ENCODE measurements at places on chromosomes 6 and 20.

- no peak for DNase-seq
These were observed 39.8 kb upstream of the NAA20 start for GRCh38 chr20:19977373-19977770.

DNA sequence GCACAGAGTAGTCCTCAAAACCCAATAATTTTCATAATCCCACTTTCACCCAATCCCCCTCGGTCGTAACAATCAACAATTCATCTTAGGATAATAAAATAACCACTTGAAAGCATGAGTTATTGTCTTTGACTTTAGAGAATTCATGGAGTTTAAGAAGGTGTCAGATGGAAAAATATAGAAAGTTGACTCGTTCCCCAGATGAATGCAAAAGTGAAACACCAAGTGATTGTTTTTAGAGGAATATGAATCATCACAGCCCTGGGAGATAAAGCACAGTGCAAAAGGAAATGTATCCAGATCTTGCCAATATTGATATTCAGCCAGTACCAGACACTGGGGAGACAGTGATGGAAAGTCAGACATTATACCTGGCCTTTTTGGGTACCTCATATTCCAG, 860.5 kb downstream of the DHX35 start:
- DNase-seq = no peak

GRCh38 chr6:53104916-53105315, 39.7 kb downstream of the FBXO9 start:
- DNase-seq = no peak

DNA sequence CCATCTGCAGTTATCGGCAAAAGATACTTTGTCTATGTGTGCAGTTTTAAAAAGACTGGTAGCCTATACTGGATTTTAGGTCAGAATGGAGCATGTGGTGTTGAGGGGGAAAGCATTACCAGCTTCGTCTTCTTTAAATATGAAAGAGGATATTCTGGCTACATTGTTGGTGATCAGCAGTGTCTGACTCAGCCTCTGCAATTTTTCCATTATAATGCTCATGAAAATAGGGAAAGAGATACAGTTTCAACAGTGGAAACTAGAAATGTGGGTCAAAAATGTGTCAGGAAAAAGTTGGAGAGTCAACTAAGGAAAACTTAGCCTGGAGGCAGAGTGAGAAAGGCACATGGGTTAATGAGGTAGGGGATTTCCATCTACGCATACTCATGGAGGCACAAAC, 45.2 kb downstream of the HDGFL1 start:
- DNase-seq = no peak

DNA sequence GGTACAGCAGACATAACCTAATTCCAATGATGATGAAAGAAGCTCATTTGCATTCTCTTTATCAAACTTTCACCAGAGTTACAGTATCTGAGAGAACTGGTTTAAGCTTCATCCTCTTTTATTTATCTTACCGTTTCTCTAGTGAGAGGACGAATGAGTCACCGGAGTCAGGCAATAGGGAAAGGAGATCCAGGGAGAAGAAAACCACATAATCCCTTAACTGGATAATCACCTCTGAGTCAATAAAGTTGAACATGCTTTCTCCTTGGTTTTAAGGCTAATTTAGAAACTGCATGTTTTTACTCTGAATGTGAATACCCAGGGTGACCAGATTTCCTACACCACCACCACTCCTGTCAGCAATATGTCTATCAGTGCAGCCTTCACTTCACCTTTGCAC, 313.7 kb upstream of the TBX18 start:
- DNase-seq = no peak

DNA sequence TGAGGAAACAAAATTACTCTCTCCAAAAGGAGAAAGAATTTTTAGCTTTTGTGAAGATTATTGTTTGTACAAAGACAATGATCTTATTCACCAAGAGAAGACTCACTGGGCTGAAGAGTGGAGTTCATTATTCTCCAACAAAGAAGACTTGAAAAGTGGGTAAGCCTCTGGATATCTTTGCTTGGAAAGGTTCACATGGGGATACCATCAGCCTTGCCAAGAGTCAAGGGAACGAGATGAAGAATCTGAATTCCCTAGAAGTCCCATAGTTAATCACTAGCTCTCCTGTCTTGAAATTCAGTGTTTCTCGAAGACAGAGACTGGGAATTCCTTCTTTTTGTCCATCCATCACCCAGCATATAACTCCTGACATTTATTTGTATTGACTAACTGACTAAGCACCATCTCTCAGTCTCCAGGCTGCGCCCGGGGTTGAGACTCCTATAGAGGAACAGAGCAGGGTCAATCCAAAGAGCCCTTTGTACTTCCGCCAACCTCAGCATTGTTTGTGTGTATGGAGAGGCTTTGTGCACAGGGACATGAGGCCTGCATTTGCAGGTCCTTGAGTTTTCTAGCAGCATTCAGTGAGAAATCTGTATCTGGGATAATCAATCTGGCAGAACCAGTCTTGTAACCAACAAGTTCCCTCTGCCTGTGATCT, 461.9 kb downstream of the KIF16B start:
- DNase-seq = no peak

DNA sequence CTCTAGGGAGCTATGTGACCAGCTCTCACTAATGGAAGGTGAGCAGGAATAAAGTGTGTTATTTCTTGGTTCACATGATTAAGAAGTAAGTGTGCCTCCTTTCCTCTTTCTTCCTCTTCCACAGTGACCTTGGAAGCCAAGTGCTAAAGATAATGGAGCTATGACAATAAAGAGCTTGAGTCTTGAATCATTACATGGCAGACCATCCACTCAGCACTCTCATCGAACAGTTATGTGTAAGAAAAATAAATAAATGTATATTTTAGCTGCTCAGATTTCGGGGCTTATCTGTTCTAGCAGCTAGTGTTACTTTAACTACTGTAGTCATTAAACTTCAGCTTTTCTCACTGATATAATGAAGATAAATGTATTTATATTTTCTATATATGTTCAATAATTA, 72.9 kb downstream of the HDGFL1 start:
- DNase-seq = no peak

DNA sequence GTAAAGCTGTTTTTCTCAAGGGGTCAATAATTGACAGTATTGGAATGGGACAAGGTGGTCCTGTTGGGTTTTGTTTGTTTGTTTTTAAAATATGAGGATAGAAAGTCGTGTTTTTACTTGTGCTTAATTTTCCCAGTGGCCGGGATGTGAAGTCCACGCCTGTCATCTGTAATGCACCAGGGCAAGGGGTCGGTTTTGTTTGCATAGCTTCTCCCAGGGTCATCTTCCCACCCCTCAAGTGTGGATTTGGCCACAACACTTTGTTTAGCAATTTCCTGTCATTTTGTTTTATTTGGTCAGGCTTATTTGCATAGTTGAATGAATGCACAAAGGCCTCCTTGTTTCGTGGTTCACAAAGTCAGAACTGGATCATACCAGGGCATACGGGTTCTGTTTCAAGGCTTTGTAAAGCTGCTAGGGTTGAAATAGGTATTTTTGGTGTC, 29.8 kb downstream of the SYNJ2 start:
- no peak for DNase-seq

- no peak for DNase-seq
These were observed 52.4 kb upstream of the ERVFRD-1 start for GRCh38 chr6:11163932-11164331.

- DNase-seq = no peak
These were observed 265.7 kb downstream of the ADGRG6 start for GRCh38 chr6:142567461-142567860.

GRCh38 chr20:32894026-32894483, 35.3 kb downstream of the EFCAB8 start:
- DNase-seq = peak; percentile 61

- no peak for DNase-seq
These were observed 123.2 kb downstream of the TAF4 start for GRCh38 chr20:61942526-61942925.

GRCh38 chr6:90238496-90239266, 58.0 kb downstream of the BACH2 start:
- DNase-seq = no peak

GRCh38 chr6:14269436-14269835, 151.9 kb downstream of the CD83 start:
- DNase-seq = no peak

DNA sequence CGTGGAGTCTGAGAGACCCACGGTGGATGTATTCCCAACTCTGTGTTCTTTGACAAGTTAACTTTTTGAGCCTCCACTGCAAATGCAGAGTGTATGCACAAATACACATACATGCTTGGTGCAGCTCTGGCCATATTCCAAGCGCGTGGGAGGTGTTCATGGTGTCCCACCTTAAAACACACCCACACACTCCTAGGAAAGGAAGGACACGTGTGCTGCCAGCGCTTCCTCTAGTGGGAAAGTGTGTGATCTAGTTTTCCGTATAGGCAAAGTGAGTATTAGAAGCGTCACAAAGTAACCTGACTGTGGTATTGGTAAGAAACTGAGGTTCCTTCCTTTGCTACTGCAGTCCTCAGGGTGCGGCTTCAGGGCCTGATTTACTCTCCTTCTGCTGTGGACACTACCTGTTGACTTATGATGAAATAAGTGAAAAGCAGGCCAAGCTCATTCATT, 36.0 kb upstream of the MPC1 start:
- DNase-seq = no peak

- no peak for DNase-seq
These were observed 152.6 kb upstream of the EXOC2 start for GRCh38 chr6:845566-845965.

DNA sequence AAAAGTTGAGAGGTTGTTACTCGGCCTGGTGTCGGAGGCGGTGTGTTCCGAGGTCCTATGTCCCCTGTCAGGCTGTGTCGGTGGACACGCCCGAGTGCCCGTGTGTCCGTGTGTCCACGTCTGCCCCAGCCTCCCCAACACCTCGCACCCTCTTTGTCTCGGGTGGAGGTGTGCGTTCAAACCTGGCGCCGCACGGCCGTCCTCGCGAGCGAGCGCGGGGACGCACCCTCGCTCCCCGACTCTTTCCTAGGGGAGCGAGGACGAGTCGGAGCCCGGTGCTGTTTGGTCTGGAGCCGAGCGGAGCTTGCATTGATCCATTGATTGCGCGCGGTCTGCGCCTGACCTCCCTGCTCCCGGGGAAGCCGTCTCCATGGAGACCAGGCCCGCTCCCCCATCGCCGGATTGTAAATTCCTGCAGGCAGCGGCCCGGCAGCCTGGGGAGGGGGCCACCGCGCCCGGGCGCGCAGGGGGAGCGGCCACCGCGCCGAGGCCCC, 411 bp upstream of the SCUBE3 start:
- DNase-seq = no peak

DNA sequence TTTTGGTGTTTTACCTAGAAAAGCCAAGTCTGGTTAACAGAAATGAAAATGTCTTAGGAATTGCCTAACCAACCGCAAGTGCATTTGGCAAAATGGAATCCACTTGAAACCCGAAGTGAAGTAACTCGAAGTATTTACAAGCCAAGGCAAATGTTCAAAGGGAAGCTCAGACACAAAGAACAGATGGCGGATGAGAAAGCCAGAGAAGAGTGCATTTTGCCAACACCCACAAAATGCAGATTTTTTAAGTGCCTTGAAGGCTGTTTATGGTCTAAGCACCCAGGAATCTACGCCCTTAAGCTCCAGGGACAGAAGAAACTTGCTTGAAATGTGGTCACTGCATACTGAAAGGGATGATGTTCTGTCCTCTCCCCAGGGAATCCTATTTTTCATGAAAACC, 70.0 kb upstream of the TBXT start:
- DNase-seq = no peak

DNA sequence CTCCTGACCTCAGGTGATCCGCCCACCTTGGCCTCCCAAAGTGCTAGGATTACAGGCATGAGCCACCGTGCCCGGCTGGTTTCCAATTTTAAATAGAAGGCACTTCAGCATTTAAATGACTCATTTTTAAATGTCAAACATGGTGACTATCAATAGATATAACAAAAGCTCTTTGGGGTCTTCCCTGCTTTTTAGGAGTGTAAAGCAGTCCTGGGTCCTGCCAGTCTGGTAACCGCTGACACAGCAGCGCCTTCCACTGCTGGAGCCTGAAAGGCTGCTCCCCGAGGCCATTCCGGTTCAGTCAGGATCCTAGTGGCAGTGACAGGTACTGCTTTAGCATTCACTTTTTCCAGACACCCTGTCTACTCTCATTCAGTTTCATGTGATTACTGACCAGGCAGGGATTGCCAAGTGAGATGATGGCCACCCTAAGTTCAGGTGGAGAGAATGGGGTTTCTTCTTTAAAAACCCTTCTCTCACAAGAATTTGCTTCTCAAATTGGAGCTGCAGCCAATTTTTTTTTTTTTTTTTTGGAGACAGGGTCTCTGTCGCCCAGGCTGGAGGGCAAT, 5.1 kb downstream of the DIDO1 start:
- DNase-seq = no peak

DNA sequence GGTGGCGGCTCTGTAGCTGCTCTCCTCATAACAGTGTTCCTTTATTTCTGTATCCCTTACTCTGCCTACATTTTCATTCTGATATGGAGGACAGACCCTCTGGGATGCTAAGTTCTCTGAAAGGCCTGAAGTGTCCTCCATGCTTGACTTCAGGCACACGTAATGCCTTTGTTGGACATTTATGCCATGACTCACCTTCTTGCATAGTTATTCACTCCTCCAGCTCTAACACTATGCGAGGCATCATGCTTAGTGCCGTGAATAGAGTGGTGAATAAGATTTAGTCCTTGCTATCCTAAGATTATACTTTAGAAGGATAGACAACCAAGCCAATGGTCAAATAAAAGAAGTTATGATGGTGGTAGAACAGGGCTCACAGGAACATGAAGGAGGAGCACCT, 760.9 kb upstream of the FLRT3 start:
- no peak for DNase-seq

GRCh38 chr6:46473881-46474280, 17.4 kb downstream of the RCAN2 start:
- DNase-seq = no peak

GRCh38 chr6:127124172-127124571, 5.7 kb downstream of the RSPO3 start:
- no peak for DNase-seq

DNA sequence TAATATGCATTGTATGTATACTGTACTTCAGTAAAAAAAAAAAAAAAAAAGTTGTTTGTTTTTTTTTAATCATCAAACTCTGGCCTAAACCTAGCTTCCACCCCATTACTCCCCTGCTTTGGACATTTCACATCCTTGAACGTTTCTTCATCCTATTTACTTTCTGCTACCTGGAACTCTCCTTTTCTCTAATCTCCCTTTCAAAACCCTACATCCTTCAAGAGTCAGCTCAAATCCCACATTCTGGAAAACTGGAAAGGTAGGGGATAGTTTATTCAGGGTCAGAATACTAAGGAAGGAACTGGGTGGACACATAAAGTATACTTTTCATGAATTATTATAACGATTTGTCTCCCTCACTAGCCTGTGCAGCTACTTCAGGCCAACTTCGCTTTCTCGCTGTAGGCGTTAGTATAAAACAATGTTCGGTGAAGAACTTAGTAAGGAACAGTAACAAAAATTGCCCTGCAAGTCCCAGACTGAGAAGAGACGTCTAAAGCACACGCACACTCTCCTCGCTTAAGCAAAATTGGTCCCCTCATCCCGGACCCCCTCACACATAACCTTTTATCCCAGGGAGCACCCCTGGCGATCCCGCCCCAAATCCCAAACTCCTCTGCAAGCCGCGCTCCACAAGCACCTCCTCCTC, 775 bp downstream of the PIGU start:
- no peak for DNase-seq

Measured in iPS DF 6.9 (cell line).